GM23338 (cell line): ENCODE measurements at places on chromosomes 12 and 14. TPM values are rescaled to one million over a fixed set of nuclear protein-coding genes. Genes with fewer than 3 reads are reported as not detected.

DNA sequence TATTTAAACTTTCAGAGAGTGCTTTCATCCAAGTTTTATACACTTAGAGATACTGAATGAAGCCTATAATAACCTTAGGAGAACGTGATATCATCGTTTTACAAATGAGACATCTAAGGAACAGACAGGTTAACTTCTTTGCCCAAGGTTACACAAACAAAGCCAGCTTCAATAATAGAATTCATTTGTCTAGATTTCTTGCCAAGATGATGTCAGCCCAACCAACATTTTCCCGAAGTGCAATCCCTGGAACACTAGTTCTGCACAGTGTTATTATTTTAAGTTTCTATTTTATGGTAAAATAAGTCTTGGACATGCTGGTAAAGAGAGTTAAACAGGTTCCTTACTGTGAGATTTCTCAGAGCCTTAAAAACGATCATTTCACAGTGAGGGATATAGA lies 174.6 kb downstream of the SLC25A21 start:
- DNase-seq = no peak

Gene NFYB
- 28.9 and 32.7 TPM in 2 replicates for total RNA-seq

- DNase-seq = no peak
Observed at GRCh38 chr14:92683041-92683440, 65.4 kb downstream of the LGMN start.

- DNase-seq = no peak
Observed at GRCh38 chr12:30755395-30755762, 628 bp upstream of the CAPRIN2 start.

DNA sequence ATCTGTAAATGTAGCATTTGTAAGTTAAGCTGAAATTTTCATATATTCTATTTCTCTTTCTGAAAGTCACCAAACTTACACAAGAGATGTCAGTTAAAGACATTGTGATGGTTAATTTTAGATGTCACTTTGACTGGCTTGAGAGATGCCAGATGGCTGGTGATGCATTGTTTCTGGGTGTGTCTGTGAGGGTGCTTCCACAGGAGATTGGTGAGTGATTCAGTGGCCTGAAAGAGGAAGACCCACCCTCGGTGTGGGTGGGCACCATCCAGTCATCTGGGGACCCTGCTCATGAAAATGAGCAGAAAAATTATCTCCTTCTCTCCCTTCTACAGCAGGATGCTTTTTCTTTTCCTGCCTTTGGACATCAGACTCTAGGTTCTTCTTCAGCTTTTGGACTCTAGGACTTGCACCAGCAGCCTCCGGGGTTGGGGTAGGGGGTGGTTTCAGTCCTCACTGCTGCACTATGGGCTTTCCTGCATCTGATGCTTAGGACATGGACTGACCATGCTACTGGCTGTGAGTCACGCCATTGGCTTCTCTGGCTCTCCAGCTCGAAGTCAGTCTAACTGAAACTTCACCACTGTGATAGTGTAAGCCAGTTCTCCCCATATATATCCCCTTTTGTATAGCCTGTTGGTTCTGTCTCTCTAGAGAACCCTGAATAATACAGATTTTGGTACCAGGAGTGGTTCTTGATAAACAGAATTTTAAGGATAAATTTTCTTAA lies 20.9 kb downstream of the PDE6H start:
- DNase-seq = no peak

GRCh38 chr12:28855761-28856310 lies 293.2 kb upstream of the FAR2 start:
- DNase-seq = no peak

DNA sequence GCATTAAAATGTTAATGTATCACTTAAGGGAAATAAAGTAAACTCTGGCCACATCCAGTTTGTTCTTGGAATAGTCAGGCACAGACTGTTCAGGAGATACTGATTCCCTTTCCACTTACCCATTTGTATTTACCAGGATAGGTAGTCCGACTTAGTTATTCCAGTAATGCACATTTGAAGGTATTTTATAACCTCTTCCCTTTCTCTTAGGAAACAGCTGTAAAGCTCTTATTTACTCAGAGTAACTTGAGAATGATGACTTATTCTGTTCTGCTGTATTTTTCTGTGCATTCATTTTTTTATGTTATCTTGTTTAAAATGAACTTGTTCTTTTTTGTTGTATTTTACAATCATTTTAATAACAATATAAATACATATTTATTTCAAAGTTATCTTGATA lies 78.0 kb downstream of the METTL25 start:
- no peak for DNase-seq

GRCh38 chr14:75647640-75648039 lies 13.0 kb downstream of the ERG28 start:
- DNase-seq = no peak

GRCh38 chr14:101494826-101495225 lies 66.5 kb upstream of the DIO3 start:
- DNase-seq = no peak

- no peak for DNase-seq
Observed at GRCh38 chr12:4881266-4882064, 28.2 kb upstream of the KCNA1 start.

GRCh38 chr12:95605087-95605486 lies 53.8 kb upstream of the USP44 start:
- DNase-seq = no peak

- DNase-seq = no peak
Observed at GRCh38 chr14:93239869-93240677, 33.0 kb downstream of the UBR7 start.

DNA sequence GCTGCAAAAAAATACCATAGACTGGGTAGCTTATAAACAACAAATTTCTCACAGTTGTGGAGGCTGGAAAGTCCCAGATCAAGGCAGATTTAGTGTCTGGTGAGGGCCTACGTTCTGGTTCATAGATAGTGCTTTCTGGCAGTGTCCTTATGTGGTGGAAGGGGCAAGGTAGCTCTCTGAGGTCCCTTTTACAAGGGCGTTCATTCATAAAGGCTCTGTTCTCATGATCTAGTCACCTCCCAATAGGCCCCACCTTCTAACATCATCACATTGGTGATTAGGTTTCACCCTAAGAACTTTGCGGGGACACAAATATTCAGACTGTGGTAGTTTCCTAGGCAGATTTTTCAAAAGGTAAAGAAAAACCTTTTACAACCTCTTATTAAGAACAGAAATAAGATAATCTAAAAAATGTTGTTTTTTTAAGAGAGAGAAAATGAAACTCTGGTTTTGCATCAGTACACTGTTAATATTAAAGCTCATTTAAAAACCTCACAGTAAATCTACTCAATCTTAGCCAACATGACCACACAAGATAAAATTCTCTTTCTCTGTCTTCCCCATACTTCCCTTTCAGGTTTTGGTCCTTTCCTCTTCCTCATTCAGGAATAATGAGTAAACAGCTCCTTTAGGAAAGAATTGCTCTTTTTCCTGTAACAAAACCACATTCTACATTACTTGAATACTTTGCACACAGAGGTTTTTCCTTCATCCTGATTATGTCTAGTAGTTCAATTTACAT lies 117.5 kb downstream of the UNC79 start:
- no peak for DNase-seq

DNA sequence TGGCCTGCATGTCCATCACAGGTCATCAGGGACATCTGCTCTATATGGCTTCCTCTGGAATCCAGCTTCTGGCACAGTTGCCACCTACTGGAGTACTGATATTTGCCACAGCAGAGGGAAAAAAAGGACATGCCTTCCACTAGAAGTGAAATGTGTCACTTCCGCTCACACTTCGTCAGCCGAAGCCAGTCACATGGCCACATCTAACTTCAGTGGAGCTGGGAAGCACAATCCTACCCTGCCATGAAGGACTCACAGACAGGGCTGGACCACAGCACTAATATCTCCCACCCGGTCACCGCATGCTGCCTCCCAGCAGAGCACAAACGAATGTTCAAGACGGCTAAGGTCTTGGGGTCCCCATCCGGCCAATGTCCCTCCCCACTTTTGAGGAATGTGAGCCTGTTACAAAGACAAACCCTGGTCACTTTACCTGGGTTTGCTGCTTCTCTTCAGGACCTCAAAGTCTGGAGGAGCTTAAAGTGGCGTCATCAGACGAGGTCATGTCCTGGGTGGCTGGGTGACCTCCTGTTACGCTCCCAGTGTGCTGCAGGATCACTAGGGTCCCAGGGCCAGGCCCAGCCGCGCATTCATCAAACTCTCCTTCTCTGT lies 98.6 kb downstream of the GCH1 start:
- DNase-seq = no peak
